ENCODE measurements at places on chromosomes 2 and 18.

DNA sequence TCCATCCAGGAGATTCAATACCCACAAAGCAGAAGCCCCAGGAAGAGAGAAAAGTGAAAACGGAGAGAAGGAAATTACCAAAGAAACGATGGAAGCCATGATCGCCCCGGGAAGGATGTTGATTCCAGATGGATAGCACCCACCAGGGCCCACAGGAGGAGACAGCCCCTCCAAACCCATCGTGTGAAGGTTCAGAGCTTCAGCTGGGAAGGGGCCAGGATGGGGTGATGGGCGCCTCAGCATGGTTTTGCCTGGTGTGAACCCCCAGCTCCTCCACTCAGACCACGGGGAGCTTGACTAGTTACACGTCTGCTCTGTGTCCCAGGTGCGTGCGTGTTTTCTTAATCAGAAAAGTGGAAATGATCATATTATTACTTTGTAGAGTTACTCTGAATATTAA lies 264.5 kb downstream of the EIPR1 start:
- DNase-seq = no peak

GRCh38 chr2:145066856-145067548 lies 547.1 kb upstream of the ZEB2 start:
- DNase-seq = no peak

DNA sequence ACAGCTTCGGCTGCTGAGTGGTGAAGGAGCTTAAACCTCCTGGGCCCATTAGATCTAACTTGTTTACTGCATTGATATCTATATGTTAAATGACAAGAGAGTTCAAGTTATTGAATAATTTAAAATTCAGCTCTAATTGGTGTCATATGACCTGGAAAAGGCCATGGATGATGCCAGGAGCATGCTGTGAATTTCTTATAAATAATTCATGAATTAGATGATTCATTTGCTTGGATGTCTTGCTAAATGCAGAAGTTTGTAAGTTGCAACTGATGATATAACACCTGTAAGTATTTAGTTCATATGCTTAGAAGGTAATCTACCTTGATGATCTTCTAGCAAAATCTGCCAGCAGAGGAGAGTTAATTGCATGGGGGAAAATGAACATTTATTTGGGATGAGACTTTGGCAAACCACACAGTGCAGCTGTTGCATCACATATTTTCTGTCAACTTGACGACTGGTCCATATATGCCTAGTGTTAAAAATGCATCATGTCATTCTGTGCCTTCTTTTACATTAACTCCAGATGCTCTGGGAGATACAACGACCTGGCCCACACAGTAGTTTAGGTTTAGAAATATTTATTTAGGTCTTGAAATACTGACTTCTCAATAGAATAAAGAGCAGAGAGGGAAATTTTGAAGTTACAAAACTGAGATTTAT lies 226.3 kb downstream of the KIAA1328 start:
- DNase-seq = no peak

DNA sequence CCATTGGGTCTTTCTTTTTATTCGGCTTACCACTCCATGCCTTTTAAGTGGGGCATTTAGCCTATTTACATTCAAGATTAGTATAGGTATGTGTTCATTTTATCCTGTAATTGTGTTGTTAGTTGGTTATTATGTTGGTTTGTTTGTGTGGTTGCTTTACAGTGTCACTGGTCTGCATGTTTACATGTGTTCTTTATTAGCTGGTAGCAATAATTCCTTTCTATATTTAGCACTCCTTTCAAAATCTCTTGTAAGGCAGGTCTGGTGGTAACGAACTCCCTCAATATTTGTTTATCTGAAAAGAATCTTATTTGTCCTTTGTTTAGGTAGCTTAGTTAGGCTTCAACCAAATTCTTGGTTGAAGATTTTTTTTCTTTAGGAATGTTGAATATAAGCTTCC lies 68.7 kb upstream of the XDH start:
- DNase-seq = no peak

GRCh38 chr2:218721934-218722333 lies 11.3 kb downstream of the TTLL4 start:
- DNase-seq = no peak

GRCh38 chr2:143808166-143808565 lies 678.9 kb downstream of the ARHGAP15 start:
- no peak for DNase-seq
